DND-41 (cell line): ENCODE measurements at places on chromosomes 16 and 17.

- DNase-seq, result no peak
These were observed 47.1 kb downstream of the LITAF start for GRCh38 chr16:11539641-11540050.

- no peak for DNase-seq
These were observed 144.0 kb downstream of the SPACA3 start for GRCh38 chr17:33135691-33136090.

DNA sequence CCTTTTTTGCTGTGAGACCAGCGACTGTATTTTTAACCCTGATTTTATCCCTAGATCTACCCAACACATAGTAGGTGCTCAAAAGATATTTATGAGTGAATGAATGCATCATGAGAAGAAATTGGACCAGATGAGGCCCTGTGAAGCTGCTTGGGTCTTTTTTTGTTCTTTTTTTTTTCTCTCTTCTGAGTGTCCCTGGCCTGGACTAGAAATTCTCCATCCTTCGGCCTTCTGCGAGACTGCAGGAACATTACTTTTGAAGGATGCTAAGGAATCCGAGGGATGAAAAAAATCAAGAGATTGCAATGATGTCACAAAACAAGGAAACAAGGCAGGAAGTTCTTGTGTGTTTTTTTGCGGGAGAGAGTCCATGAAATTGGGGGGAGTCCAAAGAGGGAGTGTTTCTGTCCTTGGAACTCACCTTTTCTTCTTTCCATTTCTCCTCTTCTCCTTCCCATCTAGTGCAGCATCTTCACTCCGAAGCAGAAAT, 560 bp upstream of the RUSF1 start:
- no peak for DNase-seq

DNA sequence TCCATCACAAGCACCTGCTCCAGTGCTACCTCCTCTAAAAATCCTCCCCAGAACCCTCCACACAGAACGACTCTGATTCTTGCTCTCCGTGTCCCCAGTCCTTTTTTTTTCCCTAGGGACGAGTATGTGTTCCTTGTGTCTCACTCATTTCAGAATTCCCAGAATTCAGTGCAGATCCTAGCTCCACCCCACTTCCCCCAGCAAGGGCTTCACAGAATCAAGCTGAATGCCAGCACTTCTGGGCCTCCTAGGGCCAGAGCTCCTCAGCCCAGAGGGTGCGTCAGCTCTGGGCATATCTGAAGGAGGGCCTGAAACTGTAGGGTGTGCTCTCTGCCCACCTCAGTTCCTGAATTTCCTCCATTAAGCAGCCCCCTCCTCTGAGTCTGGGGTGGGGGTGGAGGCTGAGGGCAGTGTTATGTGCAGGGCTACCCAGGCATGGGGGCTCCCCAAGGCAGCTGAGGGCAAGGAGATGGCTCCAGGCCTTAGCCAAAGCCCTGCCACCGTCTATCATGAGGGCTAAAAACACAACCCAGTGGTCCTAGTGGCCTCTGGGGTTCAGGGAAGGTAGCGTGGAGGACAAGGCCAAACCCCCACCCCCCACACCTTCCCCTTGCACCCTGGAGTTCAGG, 6.5 kb downstream of the UNC119 start:
- no peak for DNase-seq

GRCh38 chr17:56595108-56595418, 1.6 kb downstream of the NOG start:
- no peak for DNase-seq

DNA sequence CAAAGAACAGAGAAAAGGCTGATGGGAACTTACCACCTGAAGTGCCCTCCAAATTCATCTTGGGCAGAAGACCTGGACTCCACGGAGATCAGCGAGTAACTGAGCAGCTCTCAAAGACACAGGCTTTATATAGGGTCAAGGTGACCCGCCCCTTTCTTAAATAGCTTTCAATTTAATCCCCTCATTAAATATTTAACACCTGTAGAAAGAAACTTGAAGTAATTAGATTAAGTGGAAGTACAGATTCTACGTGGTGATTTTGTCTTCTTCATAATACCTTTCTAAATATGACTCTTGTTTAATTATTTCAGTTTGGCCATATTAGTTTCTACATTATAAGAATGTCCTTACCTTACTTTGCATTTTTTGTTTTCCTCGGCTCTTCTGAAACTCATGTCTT, at the start of gene DUXB:
Gene DUXB, minus strand, starts transcription at position 101 of the 400 bp plus-strand sequence. Its CDS starts 43 bp downstream, at position 58.
- DNase-seq, result no peak

GRCh38 chr16:59971264-59971663, 1237.1 kb upstream of the GOT2 start:
- no peak for DNase-seq

GRCh38 chr17:83124871-83125514, 45.6 kb downstream of the METRNL start:
- DNase-seq, result no peak
